ELR (cell line): ENCODE measurements at places on chromosomes 11 and 22.

DNA sequence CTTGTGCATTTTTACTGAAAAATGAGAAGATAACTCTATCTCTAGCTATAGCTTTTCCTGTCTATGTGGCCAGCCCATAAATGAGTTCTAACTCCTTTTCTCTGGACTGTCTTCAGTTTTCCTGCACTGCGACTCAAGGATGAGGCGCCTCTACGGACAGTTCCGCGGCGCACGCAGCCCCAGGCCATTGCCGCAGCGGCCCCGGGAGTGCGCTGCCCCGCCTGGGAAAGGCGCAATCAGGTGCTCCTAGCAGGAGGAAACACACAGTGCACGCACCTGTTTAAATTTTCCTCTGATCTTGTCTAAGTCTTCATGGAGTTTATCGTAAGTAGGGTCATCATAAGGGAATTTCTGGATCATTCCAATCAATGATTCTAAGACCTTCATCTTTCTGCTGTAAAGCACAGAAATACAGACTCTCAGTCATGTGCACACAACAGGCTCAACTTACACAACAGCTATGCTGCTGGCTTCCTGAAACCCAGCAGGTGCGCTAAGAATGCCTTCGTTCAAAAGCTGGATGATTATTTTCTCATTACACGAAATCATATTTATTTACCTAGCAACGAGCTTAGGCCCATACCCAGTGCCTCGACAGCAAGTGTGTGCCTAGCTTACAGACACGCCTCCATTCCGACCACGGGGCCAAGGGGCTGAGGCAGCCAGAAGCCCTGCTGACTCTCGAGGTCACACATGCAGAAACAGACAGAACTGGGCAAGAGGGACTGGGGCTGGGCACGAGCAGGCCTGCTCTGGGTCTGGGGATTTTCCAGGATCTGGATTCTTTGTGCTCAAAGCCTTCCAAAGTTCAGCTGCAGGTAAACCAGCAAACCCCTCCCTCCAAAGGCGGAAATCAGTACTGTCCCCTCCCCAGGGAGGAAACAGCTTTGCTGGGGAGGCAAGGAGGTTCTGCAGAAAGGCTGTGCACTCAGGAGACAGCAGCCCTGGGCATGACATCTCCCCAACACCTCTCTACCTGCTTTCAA is 7.2 kb downstream of the LTO1 start:
- DNase-seq: no peak

DNA sequence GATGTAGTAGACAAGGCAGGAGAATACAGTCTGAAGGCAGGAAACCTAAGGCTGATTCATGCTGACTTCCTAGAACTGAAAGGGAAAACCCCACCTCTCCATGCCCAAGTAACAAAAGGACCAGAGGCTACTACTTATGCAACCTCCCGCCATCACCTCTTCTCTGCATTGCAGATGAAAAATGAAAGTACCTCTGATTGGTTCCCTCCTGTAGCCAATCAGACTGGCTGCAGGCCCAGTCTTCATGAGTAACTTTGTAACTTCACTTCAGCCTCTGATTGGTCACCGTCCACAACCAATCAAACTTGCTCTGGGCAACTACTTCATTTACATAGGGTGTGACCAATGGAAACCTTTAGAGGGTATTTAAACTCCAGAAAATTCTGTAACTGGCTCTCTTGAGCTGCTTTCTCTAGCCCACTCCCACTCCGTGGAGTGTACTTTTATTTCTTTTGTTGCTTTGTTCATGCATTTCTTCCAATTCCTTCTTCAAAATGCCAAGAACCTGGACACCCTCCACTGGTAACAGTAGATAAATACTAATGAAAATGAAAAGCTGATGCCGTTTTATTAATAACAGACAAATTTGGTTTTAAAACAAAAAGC is 5.2 kb upstream of the MAP6 start:
- peak; percentile 73 for DNase-seq

GRCh38 chr11:2400762-2401435 is 349 bp downstream of the TSSC4 start:
- peak; percentile 25 for DNase-seq

GRCh38 chr11:48087974-48088681 is 107.8 kb downstream of the PTPRJ start:
- no peak for DNase-seq

- DNase-seq: no peak
Measured at GRCh38 chr11:73430326-73430725, 54.1 kb downstream of the RELT start.

DNA sequence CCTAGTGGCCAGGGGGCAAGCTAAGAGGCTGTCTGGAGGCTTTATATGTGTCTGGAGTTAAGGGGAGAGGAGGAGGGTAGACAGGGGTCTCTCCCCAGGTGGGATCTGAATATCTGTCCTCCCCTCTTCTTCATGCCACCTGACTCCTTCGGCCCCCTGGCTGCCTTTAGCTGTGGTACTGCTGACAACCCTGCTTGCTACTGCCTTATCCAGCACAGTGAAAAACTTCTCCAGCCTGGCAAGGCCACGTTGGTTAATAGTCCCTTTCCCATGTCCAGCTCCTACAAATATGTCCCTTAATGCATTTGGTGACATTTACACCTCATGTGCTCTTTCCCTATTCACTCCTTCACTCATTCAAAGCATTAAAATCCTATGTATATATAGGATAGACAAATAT is 42.4 kb upstream of the NNMT start:
- DNase-seq: no peak

DNA sequence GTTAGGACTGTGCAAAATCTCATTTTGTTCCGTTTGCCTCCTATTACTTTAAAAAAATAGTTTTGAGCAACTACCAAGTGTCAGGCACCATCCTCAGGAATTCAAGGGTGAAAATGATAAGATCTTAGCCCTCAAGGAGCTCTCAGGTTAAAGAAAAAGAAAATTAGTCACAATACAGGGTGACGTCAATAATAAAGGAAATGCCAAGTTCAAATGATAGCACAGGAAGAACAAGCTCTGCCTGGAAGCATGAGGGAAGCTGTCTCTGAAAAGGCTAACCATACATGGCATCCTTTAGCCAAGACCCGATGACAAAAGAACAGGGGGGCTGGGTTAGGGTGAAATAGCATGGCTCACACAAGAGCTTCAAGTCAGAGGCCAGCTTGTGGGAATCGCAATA is 11.1 kb upstream of the MPZL2 start:
- DNase-seq: peak; percentile 81

DNA sequence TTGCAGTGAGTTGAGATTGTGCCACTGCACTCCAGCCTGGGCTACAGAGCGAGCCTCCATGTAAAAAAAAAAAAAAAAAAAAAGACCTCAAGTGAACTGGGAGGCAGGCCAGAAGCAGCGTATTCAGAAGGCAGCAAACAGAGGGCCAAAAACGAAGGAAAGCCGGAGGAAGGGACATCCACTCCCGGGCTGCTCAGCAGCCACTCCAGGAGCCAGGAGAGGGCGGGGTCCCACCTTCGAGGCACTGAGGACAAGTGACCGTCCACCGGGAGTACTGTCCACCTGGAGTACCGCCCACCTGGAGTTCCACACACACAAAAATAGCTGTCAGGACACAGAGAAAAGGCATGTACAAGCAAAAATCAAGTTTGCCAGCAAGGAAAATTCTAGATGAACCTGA is 5.5 kb downstream of the TOLLIP start:
- DNase-seq: no peak

DNA sequence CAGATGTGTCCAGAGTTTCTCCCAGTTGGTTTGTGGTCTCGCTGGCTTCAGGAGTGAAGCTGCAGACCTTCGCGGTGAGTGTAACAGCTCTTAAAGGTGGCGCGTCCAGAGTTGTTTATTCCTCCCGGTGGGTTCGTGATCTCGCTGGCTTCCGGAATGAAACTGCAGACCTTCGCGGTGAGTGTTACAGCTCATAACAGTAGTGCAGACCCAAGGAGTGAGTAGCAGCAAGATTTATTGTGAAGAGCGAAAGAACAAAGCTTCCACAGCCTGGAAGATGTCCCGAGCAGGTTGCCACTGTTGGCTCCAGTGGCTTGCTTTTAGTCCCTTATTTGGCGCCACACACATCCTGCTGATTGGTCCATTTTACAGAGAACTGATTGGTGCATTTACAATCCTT is 1.8 kb upstream of the PGA3 start:
- no peak for DNase-seq

- DNase-seq: peak; percentile 43
Measured at GRCh38 chr22:37283393-37283937, 1.2 kb downstream of the CYTH4 start.

- no peak for DNase-seq
Measured at GRCh38 chr22:21937821-21938070, 14.9 kb downstream of the PPM1F start.

- peak; percentile 28 for DNase-seq
Measured at GRCh38 chr22:24178502-24179440, 2.5 kb upstream of the SUSD2 start.

- peak; percentile 83 for DNase-seq
Measured at GRCh38 chr11:61871158-61871597, 20.2 kb downstream of the FADS3 start.

- no peak for DNase-seq
Measured at GRCh38 chr11:110921742-110922521, 209.7 kb upstream of the ARHGAP20 start.

- DNase-seq: no peak
Measured at GRCh38 chr11:116828632-116829524, 829 bp upstream of the APOC3 start.

- peak; percentile 29 for DNase-seq
Measured at GRCh38 chr11:6377902-6378639, 12.2 kb upstream of the SMPD1 start.

DNA sequence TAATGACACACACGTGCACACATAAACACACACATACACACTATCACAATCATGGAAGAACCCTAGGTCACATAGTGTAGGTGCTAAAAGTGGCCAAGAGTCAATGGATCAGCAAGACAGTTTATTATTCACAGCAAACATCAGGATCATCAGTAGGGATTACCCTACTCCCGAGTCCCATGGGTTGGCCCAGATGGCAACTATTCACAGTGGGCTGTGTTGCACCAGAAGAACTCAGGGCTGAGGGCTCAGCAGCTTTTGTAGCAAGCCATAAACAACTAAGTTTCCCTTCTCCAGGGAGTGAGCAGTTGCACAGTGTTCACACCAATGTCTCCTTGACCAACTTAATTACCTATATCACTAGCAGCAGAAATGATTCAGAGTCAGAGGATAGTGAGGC is 20.8 kb downstream of the PRDM11 start:
- no peak for DNase-seq

DNA sequence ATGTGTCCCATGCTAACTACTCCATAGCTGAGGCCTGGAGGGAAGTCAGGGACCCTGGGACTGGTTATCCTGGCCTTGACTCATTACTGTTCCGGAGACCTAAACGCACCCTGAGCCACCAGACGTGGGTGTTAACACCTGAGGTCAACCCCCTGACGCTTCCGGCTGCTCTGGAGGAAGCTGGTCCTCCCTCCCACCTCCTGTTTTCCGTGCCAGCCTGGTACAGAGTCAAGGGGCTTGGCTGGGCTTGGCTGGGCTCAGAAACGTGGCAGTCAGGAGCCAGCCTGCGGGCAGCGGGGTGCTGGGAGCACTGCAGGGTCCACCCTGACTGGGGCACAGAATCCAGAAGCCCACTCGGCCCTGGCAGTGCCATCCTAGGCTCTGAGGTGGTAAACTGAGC is 2.6 kb downstream of the TMPRSS4 start:
- DNase-seq: no peak

DNA sequence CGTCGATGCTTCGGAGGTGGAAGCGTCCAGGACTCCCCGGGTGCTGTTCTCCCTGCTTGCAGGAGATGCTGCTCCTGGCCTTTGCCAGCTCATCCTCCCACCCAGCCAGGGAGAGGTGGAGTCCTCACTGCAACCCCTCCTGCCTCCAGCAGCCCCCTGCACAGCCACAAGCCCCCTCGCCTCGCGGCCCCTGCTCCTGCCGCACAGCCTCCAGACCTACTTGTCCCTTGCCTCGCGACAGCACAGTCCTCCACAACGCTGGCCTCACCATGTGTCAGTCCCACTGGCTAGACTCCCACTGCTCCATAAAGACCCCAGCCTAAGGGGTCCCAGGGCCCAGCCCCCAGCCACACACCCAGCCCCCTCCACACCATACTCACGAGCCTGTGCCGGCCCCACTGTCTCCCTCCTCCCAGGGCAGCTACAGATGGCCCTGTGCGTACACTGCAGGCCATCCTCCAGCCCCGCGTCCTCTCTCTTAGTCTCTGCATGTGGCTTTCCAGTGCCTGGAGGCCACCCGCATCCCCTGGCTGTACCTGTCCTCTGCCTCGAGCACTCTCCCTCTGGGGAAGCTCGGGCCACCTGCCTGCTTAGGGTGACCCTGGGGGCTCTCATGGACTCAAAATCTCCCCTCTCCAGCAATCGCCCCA is 91.5 kb downstream of the CELSR1 start:
- DNase-seq: no peak

GRCh38 chr11:86680716-86681482 is 8.5 kb upstream of the ME3 start:
- no peak for DNase-seq

DNA sequence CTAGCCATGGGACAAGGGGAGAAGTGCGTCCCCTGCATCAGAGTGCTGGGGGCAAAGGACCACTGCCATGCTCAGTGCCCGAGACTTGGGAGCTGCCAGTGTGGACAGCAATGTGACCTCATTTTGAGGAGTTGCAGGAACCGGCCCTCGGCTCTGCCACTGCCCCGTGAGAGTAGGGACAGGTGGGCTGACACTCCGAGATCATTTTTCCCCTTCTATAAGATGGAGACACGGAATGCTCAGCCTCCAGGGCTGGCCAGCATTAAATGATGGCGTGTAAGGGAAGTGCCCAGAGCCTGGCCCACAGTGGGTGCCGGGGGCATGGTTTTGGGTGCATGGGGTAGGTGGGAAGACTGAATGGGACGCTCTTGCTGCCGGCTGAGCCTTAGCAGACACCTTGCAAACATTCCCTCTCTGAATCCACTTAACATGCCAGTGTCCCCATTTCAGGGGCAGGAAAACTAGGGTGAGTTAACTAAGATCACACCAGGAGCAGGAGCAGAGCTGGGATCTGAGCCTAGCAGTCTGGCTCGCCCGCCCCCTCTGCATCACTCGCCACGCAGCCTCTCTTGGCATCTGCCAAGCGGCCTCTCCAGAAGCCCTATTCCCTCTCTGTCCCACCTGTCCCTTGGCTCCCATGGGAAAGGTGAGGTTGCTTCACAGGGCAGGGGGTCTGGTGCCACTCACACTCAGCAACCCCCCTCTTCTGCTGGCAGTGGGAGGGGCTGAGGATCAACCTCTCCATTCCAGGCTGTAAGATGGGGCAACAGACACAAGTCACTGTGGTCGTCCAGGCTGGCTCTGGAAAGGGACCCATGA is 13.6 kb downstream of the NPTXR start:
- no peak for DNase-seq

DNA sequence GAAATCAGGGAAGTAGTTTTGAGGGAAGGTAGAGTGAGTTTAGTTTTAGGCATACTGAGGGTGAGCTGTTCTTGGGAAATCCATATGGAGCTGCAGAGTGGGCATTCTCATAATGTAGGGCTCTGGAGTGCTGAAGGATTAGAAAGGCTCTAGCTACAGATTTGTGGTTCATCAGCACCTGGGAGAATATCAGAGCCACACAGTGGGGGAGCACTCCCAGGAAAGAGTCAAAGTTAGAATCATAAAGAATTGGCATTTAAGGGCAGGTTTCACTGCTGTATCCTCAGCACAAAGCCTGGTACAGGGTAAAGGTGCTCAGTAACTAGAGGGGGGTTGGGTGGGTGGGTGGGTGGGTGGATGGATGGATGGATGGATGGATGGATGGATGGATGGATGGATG is 52.5 kb downstream of the SLN start:
- DNase-seq: no peak
